Purkinje cell (primary cell): ENCODE measurements at places on chromosomes 5 and 9. TPM values are rescaled to one million over a fixed set of nuclear protein-coding genes. Genes with fewer than 3 reads are reported as not detected.

The MRPS2 gene
- 10.9 and 12.8 TPM in 2 replicates for polyA plus RNA-seq

The IL17B gene
- polyA plus RNA-seq = not detected in 2 replicates

The UBAC1 gene
- 16.3 and 22.1 TPM in 2 replicates for polyA plus RNA-seq

The GARIN3 gene
- 0.16 and 0.70 TPM in 2 replicates for polyA plus RNA-seq

The WNK2 gene
- polyA plus RNA-seq = 8.7 and 17.7 TPM in 2 replicates

The EMB gene
- 17.5 and 18.0 TPM in 2 replicates for polyA plus RNA-seq

The IL33 gene
- polyA plus RNA-seq = 11.8 and 19.4 TPM in 2 replicates

The PCDHGB1 gene
- polyA plus RNA-seq = not detected in 2 replicates

The CTSL gene
- 73.5 and 86.3 TPM in 2 replicates for polyA plus RNA-seq

The SLC36A2 gene
- not detected in 2 replicates for polyA plus RNA-seq

The ABLIM3 gene
- polyA plus RNA-seq = 4.1 and 7.1 TPM in 2 replicates

The BARHL1 gene
- polyA plus RNA-seq = not detected in 2 replicates

The ACTL7A gene
- not detected in 2 replicates for polyA plus RNA-seq

The CNOT8 gene
- polyA plus RNA-seq = 21.7 and 26.4 TPM in 2 replicates

The LVRN gene
- not detected in 2 replicates for polyA plus RNA-seq

The FGF10 gene
- polyA plus RNA-seq = 0.14 TPM in 1 of 2 replicates, not detected in the other

The UAP1L1 gene
- polyA plus RNA-seq = not detected in 2 replicates

The MAP1B gene
- 515 and 658 TPM in 2 replicates for polyA plus RNA-seq

The SERINC5 gene
- 2.2 and 5.1 TPM in 2 replicates for polyA plus RNA-seq

The WDR31 gene
- polyA plus RNA-seq = 0.24 and 2.8 TPM in 2 replicates

The ABO gene
- 0.10 TPM in 1 of 2 replicates, not detected in the other for polyA plus RNA-seq

The LHX3 gene
- not detected in 2 replicates for polyA plus RNA-seq
